Posterior vena cava (tissue), 2 donors: ENCODE measurements at places on chromosomes 2 and 18. TPM values are rescaled to one million over a fixed set of nuclear protein-coding genes. Genes with fewer than 3 reads are reported as not detected.

The WNT6 gene
- 0.23 TPM for total RNA-seq

The FOXD4L1 gene
- not detected for total RNA-seq

The KIAA2012 gene
- total RNA-seq = not detected

The CROCC2 gene
- 0.09 TPM for total RNA-seq

The PAX3 gene
- 0.48 TPM for total RNA-seq

The ALS2 gene
- total RNA-seq = 21.9 TPM
